ENCODE measurements at places on chromosomes 16 and 17. TPM values are rescaled to one million over a fixed set of nuclear protein-coding genes. Genes with fewer than 3 reads are reported as not detected.

GRCh38 chr17:56598466-56598865 is 5.0 kb downstream of the NOG start:
- DNase-seq = no peak

- no peak for DNase-seq
Observed at GRCh38 chr17:47227862-47228261, 18.7 kb downstream of the MYL4 start.

DNA sequence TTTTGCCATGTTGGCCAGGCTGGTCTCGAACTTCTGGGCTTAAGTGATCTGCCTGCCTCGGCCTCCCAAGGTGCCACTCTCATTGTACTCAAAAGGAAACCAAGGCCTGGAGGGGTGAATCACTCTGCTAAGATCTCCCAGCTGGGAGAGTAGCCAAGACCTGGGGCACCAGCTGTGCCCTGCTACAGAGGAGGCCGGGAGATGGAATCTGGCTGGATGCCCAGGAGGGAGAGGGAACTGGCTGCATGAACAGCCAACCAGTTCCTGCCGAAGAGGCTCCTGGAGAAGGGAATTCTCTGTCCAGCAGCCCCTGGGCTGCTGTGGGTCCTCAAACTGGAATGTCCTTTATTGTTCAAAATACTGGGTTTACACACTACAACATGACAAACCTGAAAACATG is 238.7 kb upstream of the CIBAR2 start:
- DNase-seq = peak; percentile 81

DNA sequence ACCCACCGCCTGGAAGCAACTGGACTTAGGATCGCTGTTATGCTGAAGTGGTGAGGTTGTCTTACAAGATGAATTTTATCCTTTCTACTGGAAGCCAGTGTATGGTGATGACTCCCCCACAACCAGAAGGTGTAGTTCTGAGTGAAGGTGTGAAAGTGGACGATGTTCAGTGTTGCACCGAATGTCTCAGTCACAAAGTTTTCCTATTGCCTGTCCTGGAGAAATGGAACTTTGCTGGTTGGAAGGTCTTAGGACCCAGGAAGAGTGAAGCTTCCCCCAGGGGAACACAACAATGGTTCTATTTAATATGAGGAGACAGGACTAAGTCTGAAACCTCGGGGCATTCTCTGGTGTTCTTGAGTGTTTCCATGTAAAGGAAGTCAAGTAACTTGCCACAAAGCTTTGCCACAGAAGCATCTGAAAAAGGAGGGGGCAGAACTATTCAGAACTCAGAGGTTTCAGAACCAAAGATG is 44.2 kb downstream of the USP22 start:
- DNase-seq = peak; percentile 89

- DNase-seq = no peak
Observed at GRCh38 chr17:18326572-18326971, 11.5 kb downstream of the SMCR8 start.

DNA sequence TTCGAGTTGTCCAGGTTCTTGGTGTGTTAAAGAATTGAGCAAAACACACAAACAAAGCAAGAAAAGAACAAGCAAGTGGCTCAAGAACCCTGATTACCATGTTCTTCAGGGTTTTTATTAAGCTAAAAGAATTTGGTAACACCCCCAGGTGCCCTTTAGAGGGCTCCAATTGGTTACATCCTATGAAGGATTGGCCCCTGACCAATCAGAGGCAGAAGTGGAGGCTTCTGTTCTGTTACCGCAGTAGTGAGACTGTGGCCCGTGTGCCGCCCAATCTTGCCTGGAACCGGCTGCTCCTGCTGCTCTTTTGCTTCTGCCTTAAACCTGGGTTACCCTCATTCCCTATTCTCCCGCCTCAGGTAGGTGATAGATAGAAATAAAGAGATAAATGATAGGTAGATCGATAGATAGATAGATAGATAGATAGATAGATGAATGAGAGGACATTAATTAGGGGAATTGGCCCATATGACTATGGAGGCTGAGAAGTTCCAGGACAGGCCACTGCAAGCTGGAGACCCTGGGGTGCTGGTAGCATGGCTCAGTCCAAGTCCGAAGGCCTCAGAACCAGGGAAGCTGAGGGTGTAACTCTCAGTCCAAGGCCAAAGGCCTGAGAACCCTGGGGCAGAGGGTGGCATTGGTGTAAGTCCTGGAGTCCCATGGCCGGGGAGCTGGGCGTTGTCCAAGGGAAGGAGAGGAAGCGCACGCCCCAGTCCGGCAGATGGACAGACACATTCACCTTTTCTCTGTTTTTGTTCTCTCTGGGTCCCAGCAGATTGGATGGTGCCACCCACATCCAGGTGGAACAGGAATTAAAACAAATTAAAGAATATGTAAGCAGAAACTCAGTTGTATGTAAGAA is 3.5 kb upstream of the CA5A start:
- DNase-seq = no peak

- peak; percentile 38 for DNase-seq
Observed at GRCh38 chr17:70621566-70621965, 452.2 kb downstream of the KCNJ2 start.

DNA sequence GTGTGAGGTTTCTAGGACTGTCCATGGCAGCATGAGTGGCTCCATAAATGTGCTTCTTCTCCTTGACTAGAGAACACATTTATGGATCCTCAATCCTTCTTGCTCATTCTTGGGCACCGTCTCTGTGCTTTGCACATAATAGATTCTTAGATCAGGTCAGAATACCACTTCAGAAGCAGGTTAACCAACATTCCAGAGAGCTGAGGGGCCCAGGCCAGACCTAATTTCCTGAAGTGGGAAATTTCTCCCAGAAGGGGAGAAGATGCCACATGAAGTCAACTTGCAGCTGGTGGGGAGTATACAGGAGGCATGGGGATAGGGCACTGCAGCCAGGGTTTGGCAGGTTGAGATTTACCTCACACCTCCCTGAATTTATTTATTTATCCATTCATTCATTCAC is 24.4 kb upstream of the VAT1L start:
- no peak for DNase-seq

DNA sequence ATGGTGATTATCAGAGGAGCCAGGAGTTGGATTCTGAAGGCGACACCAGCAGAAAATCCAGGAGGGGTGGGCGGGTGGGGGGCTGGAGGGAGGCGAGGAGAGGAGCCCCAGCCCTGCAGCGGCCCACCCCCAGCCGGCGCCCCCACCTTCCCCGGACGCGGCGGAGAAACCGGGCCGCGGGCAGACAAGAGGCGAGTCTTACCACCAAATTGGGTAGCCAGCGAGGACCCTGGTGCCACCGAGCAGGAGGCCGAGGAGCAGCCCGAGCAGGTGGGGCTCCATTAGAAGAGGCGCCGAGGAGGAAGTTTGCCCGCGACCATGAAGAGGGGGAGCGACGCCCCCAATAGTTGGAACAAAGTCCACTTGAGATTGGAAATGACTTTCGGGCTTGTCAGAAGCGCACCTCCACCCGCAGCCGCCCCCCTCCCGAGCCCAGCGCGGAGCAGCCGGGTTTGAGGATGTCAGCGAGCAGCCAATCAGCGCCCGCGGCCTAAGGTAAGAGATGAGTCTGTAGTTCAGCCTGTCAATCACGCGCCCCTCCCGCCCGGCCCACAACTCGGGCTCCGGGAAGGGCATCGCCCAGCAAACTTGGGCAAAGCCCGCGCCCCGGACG is at the start of gene WNT3:
WNT3 (minus strand) TSS at position 377 of the 613 bp plus-strand sequence; CDS start at position 282, 95 bp downstream.
- no peak for DNase-seq

DNA sequence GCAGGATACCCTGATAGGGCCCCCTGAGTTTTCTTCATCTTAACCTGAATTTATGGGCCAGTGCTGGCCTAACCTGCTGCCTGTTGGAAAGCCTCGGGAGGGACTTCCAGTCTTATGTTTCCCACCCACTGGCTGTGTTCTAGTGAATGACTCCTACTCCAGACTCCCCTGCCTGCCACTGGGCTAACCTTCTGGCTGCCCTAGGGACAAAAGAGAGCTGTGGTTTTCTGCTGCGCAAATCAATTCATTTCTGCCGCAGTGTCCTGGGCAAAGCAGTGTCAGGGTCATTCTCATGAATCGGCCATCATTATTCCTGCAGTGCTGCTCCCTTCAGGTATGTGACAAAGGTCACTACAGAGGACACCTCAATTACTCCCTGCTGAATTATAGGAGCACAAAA is 386.2 kb downstream of the UTP18 start:
- DNase-seq = no peak

DNA sequence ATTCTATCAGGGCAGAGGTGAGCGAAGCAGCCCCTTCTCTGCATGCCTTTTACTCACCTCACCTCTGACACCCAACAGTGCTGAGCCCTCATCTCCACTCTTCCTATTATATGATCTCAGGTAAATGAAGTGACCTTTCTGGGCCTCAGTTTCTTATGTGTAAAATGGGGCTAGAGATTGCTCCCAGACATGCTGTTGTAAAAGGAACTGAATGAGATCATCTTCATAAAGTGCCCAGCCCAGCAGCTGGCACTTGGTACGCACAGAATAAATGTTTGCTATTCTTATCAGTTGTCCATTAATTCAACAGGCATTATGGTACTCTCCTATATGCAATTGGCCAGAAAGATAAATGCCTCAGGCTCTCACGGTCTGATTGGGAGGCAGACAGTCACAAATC is 4.5 kb upstream of the GALK1 start:
- no peak for DNase-seq

DNA sequence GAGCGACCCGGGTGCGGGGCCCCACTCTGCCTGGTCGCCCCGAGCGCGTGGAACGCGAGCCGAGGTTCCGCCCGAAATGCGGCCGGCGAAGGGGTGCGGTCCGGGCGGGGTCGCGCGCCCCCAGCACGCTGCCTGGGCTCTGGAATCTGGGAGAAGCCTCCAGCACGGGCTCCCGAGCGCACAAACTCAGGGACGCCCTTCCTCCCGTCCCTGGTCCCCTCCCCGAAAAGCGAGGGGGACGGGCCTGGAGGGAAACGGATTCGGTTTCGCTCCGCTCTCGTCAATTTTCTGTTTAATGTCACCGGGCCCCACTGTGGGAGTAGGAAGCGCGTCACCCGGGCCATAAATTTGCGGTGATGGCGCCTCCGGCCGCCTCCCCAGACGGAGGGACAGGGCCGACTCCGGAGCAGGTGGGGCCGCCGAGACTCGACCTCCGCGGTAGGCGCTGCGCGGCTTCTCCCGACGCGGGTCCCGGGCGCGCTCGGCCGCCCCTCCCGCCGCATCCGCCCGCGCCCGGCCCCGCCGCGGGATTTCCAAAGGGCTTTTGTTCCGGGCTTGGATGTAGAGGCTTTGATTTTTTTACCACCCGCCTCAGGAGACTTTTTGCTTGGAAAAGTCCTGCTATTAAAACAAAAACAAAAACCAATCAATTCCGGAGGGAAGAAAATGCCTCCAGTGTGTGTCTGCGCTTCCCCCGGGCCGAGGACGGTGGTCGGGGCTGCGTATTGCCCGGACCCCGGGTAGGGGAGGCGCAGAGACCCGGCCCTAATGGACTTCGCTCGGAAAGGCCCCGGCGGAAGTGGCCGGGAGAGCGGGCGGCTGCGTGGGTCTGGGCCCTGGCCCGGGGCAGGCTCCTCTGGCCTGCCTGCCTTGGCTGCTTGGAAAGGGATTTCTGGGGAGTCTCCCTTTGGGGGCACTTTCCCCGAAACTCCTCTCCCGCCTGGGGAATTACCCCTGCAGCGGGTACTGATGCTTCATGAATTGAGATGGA is 7.9 kb upstream of the BAHCC1 start:
- peak; percentile 94 for DNase-seq

DNA sequence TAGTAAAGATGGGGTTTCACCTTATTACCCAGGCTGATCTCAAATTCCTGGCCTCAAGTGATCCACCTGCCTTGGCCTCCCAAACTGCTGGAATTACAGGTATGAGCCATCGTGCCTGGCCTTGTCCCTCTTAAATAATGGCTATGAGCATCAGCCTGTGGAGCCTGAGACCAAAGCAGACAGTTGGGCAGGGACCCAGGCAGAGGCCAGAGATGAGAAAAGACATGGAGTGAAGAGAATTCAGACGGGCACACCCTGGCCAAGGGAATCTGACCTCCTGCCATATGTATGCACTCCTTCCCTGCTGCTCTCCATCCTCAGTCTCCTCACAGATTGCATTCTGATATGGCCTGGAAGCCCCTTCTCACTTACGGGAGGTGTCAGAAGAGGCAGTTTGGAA is 98.4 kb upstream of the DNAH9 start:
- no peak for DNase-seq

DNA sequence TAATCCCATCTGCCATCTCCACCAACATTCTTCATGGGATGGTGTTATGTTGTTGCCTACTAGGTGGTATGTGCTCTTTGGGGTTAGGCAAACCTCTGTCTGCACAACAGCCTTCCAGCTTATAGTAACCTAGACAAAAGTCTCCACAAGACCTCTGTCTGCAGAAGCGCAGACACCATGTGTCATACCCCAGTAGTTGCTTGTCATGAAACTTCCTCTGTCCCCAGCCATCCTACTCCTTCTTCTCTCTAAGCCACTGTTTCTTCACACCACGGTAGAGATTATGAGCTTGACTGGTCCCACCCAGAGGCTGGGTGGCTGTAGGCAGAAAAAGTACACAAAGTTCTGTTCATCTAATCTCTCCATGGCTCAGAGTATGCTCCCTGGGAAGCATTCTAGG is 100.3 kb downstream of the MAF start:
- no peak for DNase-seq

GRCh38 chr17:61306003-61306402 is 93.6 kb upstream of the TBX2 start:
- no peak for DNase-seq

DNA sequence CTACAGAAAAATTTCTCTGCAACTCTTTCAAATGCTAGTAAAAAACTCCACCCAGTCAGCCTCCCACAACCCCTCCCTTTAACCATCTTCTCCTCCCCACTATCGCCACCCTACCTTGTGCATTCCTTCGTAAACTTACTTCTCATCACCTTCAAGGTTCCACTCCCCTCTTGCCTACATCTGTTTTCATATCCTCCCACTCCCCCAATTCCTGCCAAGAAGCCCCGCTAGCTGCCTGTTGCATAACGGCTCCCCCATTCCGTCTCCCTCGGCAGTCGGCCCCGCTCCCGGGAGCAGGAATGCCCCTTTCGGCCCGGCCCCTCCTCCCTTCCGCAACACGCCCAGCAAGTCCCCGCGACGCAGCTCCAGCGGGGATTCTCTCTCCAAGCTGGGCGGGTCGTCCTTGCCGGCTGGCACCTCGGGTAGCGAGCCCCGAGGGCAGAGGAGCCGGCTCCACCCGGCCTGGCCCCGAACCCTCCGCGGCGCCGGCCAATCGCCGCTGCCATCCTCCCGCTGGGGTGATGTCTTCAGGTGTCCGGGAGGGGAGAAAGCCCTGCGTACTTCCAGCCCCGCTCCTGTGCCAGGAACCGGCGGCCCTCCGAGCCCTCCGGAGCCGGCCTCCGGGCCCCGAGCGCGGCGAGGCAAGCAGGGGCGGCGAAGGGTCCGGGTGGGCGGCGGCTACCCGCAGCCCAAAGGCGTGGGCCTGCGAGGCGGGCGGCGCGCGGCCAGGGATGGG is 1.5 kb downstream of the PHLPP2 start:
- peak; percentile 65 for DNase-seq

GRCh38 chr16:78353640-78354275 is 254.3 kb downstream of the WWOX start:
- no peak for DNase-seq

GRCh38 chr17:82507631-82508175 is 11.8 kb upstream of the FOXK2 start:
- no peak for DNase-seq

- DNase-seq = no peak
Observed at GRCh38 chr17:50289991-50290702, 15.9 kb downstream of the TMEM92 start.

C16orf89 gene
- 0.13 TPM for total RNA-seq

DNASE1 gene
- 3.9 TPM for total RNA-seq

NHLRC4 gene
- total RNA-seq = 0.56 TPM

ENKD1 gene
- total RNA-seq = 6.4 TPM

TP53TG3B gene
- not detected for total RNA-seq

TM4SF5 gene
- not detected for total RNA-seq

HBA1 gene
- not detected for total RNA-seq

KRTAP17-1 gene
- total RNA-seq = not detected

XYLT2 gene
- total RNA-seq = 34.2 TPM

TBC1D3C gene
- not detected for total RNA-seq
